ENCODE measurements at places on chromosomes 6 and 20.

- DNase-seq: no peak
Observed at GRCh38 chr6:137475103-137475502, 19.1 kb downstream of the OLIG3 start.

GRCh38 chr6:41288030-41288753 is 1.7 kb upstream of the TREM1 start:
- DNase-seq: no peak

DNA sequence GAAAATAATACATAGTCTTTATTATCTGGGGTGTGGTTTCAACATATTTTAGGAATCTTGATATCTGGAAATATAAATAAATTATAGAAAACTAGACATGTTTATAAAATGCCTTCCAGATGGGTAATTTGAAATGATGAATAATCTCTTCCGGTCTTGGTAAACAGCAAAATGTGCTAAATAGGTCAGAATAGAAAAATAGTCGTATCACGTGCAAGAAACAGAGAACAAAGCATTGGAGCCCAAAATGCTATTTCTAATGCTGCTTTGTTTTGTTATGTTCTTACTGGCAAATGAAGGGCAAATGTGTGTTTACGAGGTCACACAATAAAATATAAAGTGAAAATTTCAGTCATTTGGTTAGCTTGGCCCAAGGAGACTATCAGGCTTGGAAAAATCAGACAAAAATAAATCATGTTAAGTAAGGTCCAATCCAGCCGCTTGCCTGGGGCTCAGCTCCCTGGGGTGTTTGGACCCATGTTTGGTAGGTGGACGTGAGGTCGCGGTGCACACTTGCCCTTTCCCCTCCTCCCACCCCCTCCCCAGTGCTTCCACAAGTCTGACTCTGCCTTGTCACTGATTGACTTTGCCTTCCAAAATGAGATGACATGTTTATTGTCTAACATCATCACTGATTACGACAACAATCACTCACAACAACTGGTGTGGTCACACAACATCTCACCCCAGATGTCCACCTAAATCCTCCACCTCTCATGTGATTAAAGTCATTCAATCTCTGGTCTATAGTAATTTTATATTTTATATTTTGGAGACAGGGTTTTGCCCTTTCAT is 56.0 kb downstream of the RIN2 start:
- DNase-seq: no peak

DNA sequence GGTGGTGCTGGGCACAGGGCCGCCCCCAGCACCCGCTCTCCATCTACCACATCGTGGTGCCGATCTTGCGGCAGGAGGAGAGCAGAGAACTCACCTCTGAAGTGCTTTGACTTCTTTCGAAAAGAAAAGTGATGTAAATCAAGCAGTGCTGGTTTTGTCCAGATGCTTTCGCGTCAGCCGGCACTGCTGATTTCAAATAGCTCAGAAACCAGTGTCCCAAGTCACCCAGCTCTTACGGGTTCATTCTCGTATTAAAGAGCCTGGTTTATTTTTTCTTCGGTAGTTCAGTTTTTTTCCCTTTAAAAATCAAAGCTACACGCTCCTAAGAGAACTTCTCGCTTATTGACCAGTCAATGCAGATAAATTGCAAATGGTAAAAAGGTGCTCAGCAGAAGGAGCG is 32.1 kb downstream of the MYT1 start:
- no peak for DNase-seq

- no peak for DNase-seq
Observed at GRCh38 chr6:70575899-70576495, 9.3 kb downstream of the SDHAF4 start.

- DNase-seq: no peak
Observed at GRCh38 chr6:15677822-15678221, 15.0 kb upstream of the DTNBP1 start.

DNA sequence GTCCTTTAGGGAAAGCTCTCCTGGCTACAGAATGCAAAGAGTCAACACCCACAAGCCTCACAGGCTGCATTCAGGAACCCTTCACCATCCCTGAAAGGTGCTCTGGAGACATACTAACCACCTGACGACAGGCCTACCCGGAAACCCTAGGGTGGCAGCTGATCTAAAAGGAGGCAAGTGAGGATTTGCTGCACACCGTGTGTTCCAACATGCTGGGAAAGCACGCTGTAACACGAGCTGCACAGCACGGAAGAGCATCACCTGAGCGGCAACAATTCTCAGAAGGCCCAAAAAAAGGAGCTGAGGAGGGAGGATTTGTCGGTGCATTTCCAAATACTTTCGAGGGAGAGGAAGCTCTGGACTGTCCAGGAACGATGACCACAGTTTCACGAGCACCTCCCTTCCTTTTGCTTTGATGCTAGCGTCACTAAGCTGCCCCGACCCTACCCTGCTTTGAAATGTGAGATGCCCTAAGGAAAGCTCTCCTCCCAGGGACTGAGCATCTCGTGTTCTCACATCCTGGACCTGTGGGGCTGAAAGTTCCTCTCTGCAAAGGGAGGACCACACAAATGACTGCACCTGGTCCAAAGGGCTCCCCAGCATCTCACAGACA is 87.0 kb downstream of the PPP1R3G start:
- no peak for DNase-seq

- DNase-seq: peak; percentile 74
Observed at GRCh38 chr6:28443112-28443773, at the start of gene ZSCAN23. ZSCAN23 (minus strand) TSS chr6:28443491; CDS start chr6:28436266, 7,225 bp downstream.

DNA sequence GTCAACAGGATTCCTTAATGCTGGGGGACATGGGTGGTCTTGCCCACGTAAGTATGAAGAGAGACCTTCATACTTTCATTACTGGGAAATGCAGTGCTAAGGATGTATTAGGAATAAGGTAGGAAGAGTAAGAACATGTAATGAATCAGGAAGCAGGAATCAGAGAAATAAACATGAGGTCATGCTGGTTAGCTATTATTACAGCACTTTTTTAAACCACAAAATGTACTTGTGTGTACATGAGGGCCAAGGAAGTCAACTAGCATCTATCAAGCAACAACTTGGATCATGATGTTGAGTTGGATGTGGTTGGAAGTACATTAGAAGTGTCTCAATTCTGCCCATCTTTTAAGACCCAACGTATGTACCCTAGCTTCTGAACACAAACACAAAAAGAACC is 63.5 kb upstream of the E2F3 start:
- DNase-seq: no peak

DNA sequence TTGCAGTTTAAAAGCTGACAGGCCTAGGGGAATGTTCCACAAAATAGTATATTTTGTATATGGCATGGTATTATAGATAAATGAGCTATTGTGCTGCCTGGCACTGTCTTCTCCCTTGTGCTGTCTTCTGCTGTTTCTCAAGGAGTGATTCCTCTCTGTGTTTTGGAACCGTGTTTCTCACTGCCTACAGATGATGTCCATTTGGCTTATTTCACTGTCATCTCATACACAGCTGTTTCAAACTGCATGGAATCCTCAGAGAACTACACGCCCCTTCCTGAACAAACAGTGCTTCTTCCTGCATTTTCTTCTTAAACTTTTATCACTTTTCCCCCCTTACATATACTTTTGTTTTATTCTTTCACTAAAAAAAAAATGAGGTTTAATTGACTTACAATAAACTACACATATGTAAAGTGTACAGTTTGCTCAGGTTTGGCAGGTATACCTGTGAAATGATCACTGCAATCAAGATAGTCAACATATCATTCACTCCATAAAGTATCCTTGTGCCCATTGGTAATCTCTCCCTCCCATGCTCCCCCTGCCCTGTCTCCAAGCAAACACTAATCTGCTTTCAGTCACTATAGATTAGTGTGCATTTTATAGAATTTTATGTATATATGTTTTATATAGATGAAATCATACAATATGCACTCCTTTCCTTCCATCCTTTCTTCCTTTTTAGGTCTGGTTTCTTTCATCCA is 43.0 kb downstream of the CBFA2T2 start:
- no peak for DNase-seq

DNA sequence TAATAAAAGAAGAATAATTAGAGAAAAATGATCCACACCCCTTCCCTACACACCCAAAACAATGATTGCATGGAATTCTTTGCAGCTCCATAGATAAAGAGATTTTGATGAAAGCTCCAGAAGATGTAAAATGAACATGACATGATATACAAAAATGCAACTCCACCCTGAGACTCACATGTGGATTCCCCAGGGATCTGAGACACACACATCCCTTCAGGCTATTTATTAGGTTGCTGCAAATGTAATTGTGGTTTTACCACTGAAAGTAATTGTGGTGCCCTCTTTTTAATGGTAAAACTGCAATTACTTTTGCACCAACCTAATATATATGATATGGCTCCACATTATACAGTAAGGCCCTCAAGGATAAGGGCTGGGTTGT is 40.4 kb upstream of the TBC1D7 start:
- no peak for DNase-seq

- DNase-seq: no peak
Observed at GRCh38 chr20:64229507-64230061, 26.0 kb upstream of the PCMTD2 start.

GRCh38 chr20:56409521-56409920 is 2.5 kb upstream of the CASS4 start:
- DNase-seq: no peak

- no peak for DNase-seq
Observed at GRCh38 chr6:169223006-169223405, 30.6 kb downstream of the THBS2 start.

DNA sequence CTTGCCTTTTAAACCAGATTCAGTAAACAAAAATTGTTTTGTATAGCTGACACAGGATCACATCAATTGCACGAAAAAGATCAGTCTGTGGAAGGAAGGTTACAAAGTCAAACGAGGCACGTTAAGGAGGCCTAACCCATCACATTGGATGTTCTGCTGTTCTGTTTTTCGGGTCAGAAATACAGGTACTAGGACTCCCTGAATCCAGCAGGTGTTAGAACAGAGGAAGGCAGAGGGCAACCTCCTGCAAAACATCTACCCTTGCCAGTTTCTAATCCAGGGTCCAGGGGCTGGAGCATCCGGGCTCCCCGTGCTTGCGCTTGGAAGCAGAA is 64.6 kb downstream of the PLG start:
- DNase-seq: no peak

GRCh38 chr6:35780719-35781118 is at the start of gene CLPSL1:
CLPSL1 (plus strand) TSS chr6:35781019; CDS start chr6:35781111, 92 bp downstream.
- DNase-seq: no peak

DNA sequence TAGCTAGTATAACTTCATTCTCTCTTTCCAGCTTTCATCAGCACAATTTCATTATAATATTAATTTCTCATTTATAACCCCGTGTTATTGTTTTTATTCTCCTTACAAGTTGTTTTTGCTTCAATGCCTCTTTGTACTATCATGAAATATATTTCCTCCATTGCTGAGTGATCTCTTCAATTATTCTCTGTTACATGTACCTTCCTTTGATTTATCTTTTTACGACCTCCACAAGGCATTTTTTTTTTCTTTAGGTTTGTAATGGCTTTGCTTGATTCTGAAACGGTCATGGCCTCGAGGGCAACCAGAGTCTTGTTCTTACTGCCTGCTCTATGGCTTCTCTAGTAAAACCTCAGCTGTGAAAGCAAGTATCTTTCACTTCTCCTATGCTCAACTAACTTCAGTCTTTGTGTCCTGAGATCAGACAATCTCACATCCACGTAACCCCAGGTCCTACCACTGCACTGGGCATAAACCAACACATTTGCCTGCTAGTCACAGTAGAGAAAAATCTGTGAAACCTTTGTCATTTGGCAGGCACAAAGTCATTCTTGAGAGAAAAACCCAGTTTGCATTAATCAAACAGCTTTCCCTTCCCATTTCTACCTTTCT is 119.9 kb downstream of the UST start:
- DNase-seq: no peak

- no peak for DNase-seq
Observed at GRCh38 chr20:32119734-32120133, 10.2 kb downstream of the TM9SF4 start.

GRCh38 chr20:63095718-63096654 is 89.2 kb upstream of the BHLHE23 start:
- DNase-seq: no peak

DNA sequence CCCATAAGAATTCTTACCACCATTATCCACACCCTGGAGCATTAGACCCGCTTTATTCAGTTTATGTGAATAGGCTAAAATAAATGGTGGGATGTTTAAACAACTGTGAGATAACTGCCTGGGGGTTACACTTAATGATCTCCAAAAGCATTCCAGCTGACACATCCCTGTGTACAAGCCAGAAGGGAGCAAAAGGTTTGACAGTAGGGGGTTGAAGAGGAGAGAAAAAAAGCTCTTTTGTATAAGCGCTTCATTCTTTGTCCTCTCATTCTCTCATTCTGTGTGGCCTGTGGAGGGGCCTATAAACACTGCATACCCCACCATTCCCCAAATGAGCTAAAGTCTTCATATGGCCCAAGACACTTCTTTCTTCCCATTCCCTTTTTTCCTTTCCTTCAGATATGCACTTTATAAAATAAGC is 30.8 kb upstream of the COL21A1 start:
- no peak for DNase-seq

DNA sequence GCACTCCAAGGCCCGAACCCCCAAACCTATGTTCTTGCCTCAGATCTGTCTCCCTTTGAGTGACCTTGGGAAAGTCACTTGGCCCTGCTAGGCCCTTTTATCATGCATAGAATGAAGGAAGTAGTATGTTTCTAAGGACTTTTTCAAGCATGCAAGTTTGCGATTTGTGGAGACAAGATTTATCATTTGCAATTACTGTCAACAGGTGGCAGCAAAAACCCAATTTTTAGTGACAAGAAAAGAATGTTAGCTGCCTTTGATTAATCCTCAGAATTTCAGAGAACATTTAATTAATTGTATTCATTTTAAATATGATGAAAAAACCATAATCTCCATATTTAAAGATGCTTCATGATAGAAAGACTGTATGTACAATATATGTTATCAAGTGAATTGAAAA is 28.3 kb upstream of the PREP start:
- DNase-seq: peak; percentile 0

GRCh38 chr6:40937491-40937890 is 101.5 kb downstream of the UNC5CL start:
- no peak for DNase-seq

- DNase-seq: no peak
Observed at GRCh38 chr6:118298476-118299427, 249.3 kb upstream of the PLN start.

DNA sequence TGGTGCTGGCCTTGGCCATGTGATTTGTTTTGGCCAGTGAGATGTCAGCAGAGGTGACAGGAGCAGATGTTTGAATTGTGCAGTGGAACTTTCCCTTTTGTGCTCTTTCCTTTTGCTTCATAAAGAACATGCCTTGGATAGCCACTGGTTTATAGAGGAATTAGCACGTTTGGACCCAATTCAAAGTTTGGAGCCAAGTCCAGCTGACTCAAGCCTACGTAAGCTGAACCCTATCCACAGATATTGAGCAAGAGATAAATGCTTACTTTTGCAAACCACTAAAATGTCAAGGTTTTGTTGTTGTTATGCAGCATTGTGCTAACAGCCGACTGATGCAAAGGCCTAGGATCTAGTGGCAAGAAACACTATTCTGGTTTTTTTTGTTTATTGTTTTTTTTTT is 230.9 kb upstream of the CITED2 start:
- no peak for DNase-seq

DNA sequence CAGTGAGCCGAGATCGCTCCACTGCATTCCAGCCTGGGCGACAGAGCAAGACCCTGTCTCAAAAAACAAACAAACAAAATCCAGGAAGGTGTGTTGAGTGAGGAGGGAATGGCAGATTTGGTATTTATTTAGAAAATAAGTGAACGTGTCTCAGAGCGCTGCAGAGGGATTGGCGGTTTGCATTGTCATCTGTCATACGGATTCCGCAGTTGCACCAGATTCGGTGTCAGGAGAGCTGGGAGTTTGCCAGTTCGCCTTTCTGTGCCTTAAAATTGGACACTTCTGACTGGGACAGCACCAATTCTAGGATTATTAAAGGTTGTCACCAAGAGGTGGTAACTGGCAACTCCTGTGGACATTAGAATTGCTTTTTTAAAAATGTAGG is 912 bp downstream of the SNRNP48 start:
- DNase-seq: no peak

GRCh38 chr6:28167068-28167467 is 25.4 kb downstream of the ZKSCAN8 start:
- no peak for DNase-seq

Measured in stimulated activated CD4-positive, alpha-beta T cell treated with anti-CD3 and anti-CD28 coated beads, Interleukin-2, amount 100 ng/mL, for 4 hours (primary cell).